Muscle of back (tissue), 13 donors: ENCODE measurements at places on chromosomes 12 and 14.
A peak's percentile ranks its signal among the peaks of the same experiment; 100 is the strongest.

GRCh38 chr12:12297201-12297830 lies 30.5 kb upstream of the LRP6 start:
- DNase-seq = no peak

DNA sequence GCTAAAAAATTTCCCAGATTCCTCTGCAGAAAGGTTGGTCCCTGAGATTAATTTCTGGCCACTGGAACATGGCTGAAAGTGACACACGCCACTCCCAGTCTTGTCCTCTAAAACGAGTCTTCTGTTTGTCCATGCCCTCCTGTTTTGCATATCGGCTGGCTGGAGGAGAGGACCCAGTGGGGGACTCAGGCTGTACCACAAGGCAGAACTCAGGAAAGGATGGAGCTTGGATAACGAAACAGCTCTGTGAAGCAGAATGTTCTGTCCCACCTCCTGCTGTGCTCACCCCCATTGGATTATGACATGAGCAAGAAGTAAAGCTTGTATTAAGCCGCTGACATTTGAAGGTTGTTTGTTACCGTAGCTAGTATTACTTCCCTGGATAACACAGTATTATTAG lies 856.2 kb downstream of the BCL11B start:
- DNase-seq = no peak

DNA sequence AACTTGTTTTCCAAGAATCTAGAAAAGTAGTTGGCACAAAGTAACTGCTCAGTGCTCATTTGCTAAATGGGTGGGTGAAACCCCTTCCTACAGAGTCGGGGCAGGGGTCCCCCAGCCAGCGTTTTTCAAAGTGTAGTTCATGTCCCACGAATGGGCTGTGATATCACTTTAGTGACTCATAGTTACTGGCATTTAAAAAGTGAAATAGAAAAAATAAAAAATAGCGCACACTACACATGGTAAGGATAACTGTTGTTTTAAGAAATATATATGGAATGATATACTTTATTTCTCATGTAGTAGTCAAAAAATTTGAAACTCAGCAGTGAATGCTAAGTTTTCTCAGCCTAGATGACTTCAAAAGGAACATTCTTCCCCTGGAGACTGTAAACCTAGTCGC lies 250.4 kb downstream of the CHST11 start:
- no peak for DNase-seq

DNA sequence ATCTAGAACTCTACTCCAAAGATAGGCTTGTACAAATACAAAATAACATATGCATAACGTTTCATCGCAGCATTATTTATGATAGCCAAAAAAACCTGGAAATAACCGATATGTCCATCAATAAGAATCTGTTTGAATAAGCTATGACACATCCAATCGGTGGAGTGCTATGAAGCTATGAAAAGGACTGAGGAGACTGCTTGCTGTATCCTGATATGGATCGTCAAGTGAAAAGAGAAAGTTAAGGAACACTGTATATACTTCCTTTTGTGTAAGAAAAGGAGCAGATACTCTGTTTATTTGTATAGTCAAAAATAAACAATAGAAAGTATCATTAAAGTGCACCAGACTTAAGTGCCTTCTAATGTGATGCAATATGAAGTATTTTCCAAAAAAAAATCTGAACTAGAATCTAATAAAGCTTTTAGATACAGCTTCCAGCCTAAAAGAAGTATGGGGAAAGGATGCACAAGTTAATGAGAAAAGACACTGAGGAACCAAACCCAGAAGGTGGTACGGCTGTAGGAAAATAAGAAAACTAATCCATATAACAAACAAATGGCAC lies 645 bp upstream of the KLHDC1 start:
- no peak for DNase-seq

DNA sequence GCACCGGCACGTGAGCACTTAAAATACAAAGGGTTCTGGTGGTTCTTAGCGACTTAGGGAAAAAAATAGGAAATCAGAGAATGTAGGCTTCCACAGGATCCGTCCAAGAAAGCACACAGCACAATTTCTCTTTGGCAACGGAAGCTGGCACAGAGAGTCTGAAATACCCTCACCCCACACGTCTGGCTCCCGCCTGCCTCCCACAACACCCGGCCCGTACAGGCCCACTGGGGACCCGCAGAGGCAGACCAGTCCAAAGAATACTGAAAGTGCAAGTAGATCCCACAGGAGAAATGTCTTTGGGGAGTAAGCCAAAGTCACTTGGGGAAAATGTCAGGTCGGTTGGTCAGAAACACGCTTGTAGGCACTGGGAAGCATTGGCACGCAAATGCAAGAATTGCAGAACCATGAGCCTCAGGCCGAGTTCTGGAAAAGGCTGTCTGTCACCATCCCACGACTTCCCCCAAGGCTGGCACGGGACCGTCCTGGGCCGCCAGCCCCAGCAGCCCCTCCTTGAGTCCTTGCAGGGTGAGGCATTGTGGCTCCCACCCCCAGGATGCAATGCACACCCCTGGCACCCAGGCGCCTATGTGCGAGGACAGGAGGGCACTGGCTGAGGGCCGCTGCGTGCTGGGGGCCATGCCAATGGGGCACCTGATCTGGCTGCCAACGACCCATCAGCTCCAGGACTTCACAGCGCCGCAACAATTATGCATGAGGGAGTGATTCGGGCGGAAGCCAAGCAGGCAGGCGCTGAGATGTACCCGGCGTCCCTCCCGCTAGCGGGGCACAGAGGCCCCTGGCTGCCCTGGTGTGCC lies 29.7 kb downstream of the CHGA start:
- no peak for DNase-seq

GRCh38 chr12:81252228-81252627 lies 174.3 kb downstream of the ACSS3 start:
- DNase-seq = no peak

DNA sequence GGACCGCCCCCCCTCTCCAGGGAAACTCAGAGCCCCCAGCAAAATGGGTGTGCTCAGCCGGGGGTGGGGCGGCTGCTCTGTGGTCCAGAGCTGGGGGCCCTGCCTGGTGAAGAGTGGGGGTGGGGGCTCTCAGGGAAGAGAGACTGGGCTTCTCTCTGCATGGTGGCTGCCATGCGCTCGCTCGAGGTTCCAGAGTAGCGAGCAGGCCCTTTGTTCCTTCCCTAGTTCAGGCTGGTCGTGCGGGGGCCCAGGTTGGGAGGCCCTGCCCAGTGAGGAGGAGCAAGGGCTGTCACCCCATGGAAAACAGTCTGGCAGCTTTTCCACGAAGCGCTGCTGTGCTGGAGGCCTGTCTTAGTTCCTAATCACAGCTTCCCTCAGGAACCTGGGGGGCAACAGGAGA lies 134.6 kb downstream of the AEBP2 start:
- DNase-seq = no peak

GRCh38 chr12:53645165-53645564 lies 19.0 kb upstream of the ATF7 start:
- no peak for DNase-seq

- no peak for DNase-seq
Measured at GRCh38 chr14:99568567-99569560, 35.1 kb downstream of the CCDC85C start.

DNA sequence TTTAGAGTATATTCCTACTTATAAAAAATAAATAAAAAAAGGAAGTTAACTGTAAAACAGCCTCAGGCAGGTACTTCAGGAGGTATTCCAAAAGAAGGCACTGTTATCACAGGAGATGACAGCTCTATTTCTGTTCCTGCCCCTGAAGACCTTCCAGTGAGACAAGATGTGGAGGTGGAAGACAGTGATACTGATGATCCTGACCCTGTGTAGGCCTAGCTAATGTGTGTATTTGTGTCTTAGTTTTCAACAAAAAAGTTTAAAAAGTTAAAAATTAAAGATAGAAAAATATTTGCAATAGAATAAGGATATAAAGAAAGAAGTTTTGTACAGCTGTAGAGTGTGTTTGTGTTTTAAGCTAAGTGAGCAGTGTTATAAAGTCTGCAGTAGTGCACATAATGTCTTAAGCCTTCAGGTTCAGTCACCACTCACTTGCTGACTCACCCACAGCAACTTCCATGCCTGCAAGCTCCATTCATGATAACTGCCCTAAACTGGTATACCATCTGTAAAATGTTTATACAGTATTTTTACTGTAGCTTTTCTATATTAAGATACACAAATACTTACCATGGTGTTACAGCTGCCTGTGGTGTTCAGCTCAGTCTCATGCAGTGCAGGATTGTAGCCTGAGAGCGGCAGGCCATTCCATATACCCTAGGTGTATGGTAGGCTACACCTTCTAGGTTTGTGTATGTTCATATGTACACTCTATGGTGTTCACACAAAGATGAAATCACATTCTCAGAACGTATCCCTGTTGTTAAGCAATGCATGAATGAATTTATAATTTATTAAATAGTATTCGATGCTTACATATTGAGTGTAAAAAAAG lies 121.1 kb downstream of the ANO6 start:
- no peak for DNase-seq

DNA sequence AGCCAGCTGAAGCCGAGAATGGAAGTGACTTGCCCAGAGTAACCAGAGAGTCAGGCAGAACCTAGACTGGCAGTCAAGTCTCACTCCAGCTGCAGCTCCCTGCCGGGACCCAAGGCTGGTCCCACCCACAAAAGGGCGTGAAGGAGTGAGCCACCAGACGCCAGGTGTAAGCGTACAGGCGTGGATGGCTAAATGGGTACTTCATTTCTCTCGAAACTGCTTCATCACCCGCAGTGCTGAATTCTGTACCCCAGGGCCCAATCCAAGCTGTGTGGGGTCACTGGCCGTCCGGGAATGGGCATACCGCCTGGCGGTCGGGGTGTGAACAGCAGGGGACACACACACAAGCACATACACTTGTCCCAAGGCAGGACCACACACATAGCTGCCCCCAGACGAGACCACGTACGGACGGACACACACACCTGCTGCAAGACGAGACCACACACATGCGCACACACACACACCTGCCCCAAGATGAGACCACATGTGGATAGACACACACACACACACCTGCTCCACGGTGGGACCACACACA lies 34.8 kb downstream of the DEGS2 start:
- DNase-seq = no peak

DNA sequence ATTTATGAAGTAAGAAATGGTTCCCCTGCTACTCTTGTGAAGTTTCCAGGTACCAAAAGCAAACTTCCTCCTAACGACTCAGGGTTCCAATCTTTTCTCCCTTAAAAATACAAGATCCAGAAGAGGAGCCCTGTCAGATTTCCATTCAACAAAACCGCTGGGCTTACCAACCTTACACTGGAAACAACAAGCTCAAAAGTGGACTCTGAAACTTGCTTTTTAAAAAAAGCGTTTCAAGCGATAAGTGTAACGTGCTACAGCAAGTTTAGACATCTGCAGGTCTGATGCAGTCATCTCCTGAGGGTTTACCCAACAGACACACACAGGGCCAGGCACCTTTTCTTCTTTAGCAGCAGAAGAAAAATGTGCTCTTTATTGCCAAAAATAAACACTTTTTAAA lies 6.9 kb upstream of the CREBL2 start:
- no peak for DNase-seq

GRCh38 chr12:85509857-85510256 lies 229.8 kb downstream of the ALX1 start:
- DNase-seq = no peak

GRCh38 chr12:5967645-5968415 lies 22.8 kb upstream of the ANO2 start:
- no peak for DNase-seq

GRCh38 chr12:102593134-102593533 lies 112.8 kb upstream of the IGF1 start:
- DNase-seq = no peak

GRCh38 chr12:42236017-42236416 lies 2.0 kb downstream of the YAF2 start:
- DNase-seq = no peak

DNA sequence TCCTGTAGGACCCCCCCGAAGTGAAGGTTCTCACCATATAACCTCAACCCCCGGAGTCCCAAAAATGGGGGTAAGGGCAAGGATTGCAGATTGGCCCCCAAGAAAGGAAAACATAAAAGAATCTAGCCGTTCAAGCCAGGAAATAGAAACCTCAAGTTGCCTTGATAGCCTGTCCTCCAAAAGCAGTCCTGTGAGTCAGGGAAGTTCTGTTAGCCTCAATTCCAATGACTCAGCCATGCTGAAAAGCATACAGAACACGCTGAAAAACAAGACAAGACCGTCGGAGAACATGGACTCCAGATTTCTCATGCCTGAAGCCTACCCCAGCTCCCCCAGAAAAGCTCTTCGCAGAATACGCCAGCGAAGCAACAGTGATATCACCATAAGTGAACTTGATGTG lies 344.2 kb upstream of the RGS6 start:
- DNase-seq = peak; percentile 51

GRCh38 chr12:26535826-26536225 lies 297.2 kb downstream of the ITPR2 start:
- DNase-seq = peak; percentile 25

DNA sequence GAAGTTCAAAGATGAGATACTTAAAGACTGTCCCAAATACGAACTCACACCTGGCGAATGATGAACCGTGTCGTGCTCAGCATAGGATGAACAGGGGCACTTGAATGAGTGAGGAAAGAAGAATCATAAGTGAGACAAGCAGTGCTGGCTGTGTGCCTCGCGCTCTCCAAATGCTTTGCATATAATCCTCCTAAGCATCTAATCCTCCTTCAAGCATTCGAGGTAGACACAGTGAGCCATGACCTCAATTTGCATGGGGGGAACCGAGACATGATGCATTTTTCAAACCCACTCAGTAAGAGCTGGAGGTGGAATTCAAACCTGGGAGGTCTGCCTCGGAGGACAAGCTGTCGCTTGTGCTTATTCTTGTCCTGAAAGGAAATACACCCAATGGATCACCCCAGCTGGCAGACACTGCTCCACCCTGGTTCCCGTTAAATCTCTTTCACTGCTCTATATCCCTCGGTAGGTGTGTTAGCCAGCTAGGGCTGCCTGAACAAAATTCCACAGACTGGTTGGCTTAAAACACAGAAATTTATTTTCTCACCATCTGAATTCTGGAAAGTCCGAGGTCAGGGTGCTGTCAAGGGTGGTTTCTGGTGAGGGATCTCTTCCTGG lies 274.0 kb downstream of the SLC15A4 start:
- no peak for DNase-seq

DNA sequence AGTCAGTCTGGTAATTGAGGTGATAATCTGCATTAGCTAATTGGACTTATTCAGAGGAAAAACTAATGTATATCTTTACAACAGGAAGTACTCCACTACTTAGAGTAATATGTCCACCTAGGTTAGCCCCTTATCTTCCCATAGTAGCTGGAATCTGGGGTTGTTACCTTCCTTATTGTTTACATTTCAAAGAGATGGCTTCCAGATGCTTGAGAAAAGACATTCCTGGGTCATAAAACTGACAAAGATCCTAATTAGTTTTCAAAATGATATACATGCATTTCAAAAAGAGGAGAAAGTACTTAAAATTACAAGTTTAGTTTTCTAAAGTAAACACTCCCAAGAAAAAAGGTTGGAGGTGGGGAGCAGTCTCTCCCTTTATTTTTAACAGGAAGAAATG lies 78.1 kb downstream of the RPL10L start:
- DNase-seq = no peak

GRCh38 chr12:53567961-53568808 lies 58.0 kb downstream of the ATF7 start:
- DNase-seq = no peak

- DNase-seq = no peak
Measured at GRCh38 chr14:104136472-104137296, 1.7 kb upstream of the KIF26A start.

- DNase-seq = no peak
Measured at GRCh38 chr14:43535231-43535838, 971.7 kb downstream of the FSCB start.
